ENCODE measurements at places on chromosomes 3 and 15.

DNA sequence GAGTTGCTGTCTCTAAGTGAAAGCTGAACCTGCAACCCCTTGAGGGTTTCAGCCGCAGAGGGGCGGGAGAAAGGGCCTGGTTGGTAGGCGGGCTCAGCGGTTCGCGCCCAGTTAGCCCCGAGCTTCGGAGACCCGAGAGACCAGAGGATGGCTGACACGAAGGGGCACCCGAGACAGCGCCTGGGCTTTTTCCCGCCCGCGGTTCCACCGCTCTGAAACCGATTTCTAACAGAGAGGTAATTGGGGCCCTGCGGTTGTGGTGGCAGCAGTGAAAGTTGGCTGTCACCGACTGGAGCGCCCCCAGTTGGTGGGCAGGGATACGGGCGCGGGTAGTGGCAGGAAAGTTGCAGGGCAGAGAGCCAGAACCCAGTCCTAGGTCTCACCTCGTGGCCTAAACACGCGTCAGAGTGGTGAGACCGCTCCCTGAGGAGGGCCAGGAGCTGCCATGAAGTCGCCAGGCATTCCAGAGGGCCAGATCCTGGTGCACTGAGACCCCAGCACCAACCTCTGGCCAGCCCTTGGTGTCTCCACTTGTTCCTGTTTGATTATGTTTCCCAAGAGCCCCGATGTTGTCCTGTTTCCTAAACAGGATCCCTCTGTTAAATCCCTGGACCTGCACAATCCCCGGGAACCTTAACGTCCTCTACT is 625 bp upstream of the ELL3 start:
- DNase-seq = peak; percentile 86

DNA sequence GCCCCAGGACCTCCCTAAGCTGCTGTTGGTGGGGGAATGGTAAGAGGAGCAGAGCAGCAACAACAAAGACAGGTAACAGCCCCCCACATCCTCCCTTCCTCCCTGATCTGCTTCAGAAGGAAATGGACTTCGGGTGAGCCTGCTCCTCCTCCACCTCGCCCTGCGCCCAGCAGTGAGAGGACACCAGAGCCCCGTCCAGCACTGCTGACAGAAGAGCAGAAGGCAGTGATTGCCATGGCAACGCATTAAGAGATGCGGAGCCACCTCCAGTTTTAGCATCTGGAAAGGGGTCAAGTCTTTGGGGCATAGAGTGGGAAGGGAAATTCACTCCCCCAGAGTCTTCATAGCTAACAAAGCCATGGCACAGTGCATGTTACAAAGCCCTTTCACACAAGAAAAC is 77.6 kb upstream of the HRH1 start:
- DNase-seq = no peak

- DNase-seq = peak; percentile 12
Observed at GRCh38 chr3:56557831-56558170, 826 bp downstream of the CCDC66 start.

DNA sequence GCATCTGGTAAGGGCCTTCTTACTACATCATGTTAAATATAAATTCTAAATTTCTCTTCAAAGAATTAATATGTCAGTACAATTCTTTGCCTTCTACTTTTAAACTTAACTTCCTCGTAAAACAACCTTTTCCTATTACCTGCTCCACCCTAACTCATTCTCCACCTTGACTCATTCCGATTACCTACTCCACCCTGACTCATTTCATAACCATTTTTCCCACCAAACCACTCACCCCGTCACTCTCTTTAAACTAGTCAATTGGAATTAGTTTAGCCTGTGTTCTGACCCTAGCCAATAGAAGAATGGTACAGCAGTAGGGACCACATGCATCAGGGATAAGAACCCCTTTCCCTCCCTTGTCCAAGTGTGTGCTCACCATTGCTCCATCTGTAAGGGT is 65.6 kb downstream of the PLSCR2 start:
- no peak for DNase-seq

- peak; percentile 16 for DNase-seq
Observed at GRCh38 chr3:189685860-189686259, 54.7 kb downstream of the TP63 start.

- no peak for DNase-seq
Observed at GRCh38 chr3:113825090-113825489, 13.5 kb upstream of the GRAMD1C start.

GRCh38 chr3:51799879-51800749 is 21.1 kb upstream of the IQCF6 start:
- peak; percentile 65 for DNase-seq
